ENCODE measurements at places on chromosomes 2 and 18. TPM values are rescaled to one million over a fixed set of nuclear protein-coding genes. Genes with fewer than 3 reads are reported as not detected.
A peak's percentile ranks its signal among the peaks of the same experiment; 100 is the strongest.

DNA sequence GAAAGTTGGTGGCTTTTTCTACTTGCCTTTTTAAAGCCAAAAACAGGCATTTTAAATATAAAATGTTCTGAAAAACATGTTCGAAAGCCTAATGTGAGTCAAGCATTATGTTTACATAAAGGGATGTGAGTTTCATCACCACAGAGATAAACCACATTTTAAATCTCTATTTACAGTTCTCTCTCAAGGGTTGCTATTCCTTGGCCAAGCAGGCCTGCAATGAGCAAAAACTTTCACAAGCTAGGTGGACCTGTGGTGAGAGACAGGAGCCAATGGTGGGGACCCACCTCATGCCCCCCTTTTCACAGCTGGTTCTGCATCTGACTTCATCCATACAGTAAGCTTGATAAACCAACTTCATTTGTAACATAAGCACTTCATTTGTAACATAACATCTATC, 65.1 kb downstream of the CUL3 start:
- peak overlapping the region; percentile 89 for H3K27ac ChIP-seq
- H3K4me3 ChIP-seq: no peak overlapping the region
- H3K4me1 ChIP-seq: peaks cover 73% of the 10 kb centered on the region
- H3K36me3 ChIP-seq: no peaks in the 10 kb centered on the region
- DNase-seq: peak; percentile 33
- no peaks in the 10 kb centered on the region for H3K27me3 ChIP-seq

DNA sequence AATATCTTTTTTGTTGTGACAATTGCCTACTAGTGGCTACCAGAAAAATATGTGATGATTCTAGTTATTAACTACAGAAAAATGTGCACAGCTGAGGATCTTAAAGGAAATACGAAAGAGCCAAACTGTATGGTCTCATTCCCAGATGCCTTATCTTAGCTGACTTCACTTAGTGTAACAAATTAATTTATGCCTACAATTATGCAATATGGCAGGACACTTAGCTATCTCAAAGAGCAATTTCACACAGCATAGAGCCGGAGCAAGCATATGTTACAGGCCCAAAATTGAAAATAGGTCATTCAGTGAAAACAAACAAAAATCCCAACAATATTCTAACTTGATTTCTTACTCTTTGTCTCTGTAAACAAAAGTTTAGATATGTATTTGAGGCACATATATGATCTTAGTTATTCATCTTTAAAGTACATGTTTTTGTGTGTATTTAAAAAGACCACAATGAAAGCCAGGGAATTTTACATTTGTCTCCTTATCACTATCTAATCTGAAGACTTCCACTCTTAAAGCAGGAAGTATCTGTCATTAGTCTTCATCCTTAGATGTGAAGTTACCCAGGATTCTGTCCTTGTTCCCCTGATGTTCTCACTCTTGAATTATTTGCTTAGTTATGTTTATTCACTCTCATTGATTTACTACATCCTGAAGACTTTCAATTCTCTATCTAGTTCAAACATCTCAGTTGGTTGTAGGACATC, 1579.0 kb upstream of the NXPH2 start:
- no peak for DNase-seq
- H3K27ac ChIP-seq: no peak overlapping the region
- no peaks in the 10 kb centered on the region for H3K4me1 ChIP-seq

DNA sequence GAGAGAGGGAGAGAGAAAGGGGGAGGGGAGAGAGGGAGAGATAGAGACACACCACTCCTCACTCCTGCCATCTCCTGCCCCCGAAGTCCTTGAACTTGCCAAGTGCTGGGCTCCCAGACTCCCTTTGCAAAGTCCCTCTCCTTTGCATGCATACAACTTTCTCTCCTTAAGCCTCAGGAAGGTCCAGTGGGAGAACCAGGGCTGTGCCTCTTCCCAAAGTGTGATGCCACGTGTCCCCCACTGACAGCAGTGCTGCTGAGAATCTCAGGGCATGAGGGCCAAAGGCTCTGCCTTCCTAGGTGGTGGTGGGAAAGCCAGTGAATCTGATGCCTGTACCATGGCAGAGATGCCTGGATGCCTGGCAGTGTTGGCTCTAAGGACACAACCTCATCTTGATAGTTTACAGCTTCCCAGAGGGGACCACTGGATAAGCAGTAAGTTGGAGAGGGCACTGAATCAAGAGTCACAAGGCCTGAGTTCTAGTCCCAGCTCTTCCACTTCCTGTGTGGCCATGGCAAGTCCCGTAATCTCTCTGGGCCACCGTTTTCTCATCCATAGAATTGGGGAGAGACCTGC, 103.4 kb downstream of the CLIP4 start:
- no peaks in the 10 kb centered on the region for H3K36me3 ChIP-seq
- H3K4me1 ChIP-seq: no peaks in the 10 kb centered on the region
- no peak for DNase-seq
- H3K4me3 ChIP-seq: no peak overlapping the region
- H3K27ac ChIP-seq: no peak overlapping the region

Gene OTOS
- total RNA-seq: not detected

Gene G6PC2
- total RNA-seq: not detected

Gene EPB41L3
- 0.57 TPM for total RNA-seq

- no peak overlapping the region for H3K27ac ChIP-seq
- H3K4me3 ChIP-seq: no peak overlapping the region
- H3K4me1 ChIP-seq: no peaks in the 10 kb centered on the region
- peak; percentile 50 for DNase-seq
These were observed 132.6 kb downstream of the MAP2 start for GRCh38 chr2:209556354-209556961.

Gene SLC39A6
- 18.2 TPM for total RNA-seq

Gene TMEFF2
- total RNA-seq: not detected

- DNase-seq: no peak
- no peaks in the 10 kb centered on the region for H3K4me1 ChIP-seq
- H3K27ac ChIP-seq: no peak overlapping the region
- no peaks in the 10 kb centered on the region for H3K27me3 ChIP-seq
These were observed 50.8 kb downstream of the TRIB2 start for GRCh38 chr2:12767541-12767940.

Gene CUL3
- 138 TPM for total RNA-seq

Gene IL1A
- not detected for total RNA-seq

DNA sequence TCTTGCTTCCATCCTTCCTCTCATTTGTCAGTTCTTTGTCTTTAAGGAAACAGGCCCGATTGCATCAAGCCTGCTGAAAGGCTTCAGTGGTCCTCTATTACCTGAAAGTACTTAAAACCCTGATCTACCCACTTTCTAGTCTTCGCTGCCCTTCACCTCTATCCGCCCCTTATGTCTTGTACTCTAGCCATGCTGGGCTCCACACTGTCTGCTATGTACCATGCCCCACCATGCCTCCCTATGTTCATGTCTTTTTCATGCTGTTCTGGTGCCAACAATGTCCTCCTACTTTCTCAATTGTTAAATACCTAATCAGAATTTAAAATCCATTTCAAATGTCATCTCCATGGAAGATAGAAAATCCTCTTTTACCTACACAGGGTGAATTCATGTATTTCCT, 28.2 kb downstream of the CRYGD start:
- H3K27ac ChIP-seq: no peak overlapping the region
- DNase-seq: no peak
- no peaks in the 10 kb centered on the region for H3K36me3 ChIP-seq
- no peak overlapping the region for H3K4me3 ChIP-seq
- no peaks in the 10 kb centered on the region for H3K27me3 ChIP-seq

- H3K27me3 ChIP-seq: no peaks in the 10 kb centered on the region
- no peak for DNase-seq
- H3K4me1 ChIP-seq: no peaks in the 10 kb centered on the region
- H3K4me3 ChIP-seq: no peak overlapping the region
- no peak overlapping the region for H3K27ac ChIP-seq
These were observed 53.5 kb downstream of the RDH14 start for GRCh38 chr2:18506883-18507509.

- H3K36me3 ChIP-seq: no peaks in the 10 kb centered on the region
- H3K27me3 ChIP-seq: no peaks in the 10 kb centered on the region
- no peak for DNase-seq
These were observed 373.1 kb upstream of the FANCL start for GRCh38 chr2:58614219-58614618.

DNA sequence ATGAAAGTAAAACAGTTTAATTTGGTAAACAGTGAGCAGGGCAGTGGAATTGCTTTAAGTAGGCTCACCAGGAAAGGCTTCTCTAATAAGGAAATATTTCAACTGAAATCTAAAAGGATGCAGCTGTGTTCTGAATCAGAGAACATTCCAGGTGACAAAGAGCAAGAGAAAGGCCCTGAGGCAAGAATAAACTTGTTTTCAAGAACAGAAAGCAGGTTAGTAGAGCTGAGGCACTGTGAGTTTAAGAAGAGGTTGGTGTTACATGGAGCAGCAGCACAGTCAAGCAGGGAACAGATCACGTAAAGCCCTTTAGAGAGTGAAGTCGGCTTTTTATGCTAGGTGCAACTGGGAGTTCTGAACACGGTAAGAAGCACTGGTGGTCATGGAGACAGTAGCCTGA, 57.0 kb upstream of the SCN1A start:
- H3K4me1 ChIP-seq: no peaks in the 10 kb centered on the region
- no peak for DNase-seq
- H3K27me3 ChIP-seq: no peaks in the 10 kb centered on the region
- no peaks in the 10 kb centered on the region for H3K36me3 ChIP-seq
- no peak overlapping the region for H3K4me3 ChIP-seq
- no peak overlapping the region for H3K27ac ChIP-seq
